ENCODE measurements at places on chromosomes 16 and 17.
A peak's percentile ranks its signal among the peaks of the same experiment; 100 is the strongest.

DNA sequence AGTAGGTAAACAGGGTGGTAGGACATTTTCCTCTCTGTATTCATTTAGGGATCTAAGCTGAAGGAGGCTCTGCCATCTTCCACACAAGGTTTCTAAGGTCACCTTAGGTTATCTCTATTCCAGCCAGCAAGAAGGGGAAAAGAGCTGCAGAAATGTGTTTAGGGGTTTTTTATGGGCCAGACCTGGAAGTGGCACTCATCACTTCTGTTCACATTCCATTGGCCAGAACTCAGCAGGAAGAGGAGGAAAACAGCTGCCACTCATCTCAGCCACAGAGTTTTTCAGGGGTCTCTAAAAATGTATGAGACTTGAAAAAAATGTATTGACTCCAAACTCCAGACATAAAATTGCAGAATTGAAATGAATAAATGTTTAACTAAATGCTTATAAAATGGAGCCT, 65.8 kb downstream of the FTO start:
- H3K27ac ChIP-seq = no peak overlapping the region
- no peaks in the 10 kb centered on the region for H3K27me3 ChIP-seq
- no peak overlapping the region for H3K4me3 ChIP-seq
- H3K36me3 ChIP-seq = no peaks in the 10 kb centered on the region
- no peak for DNase-seq

- H3K27ac ChIP-seq = no peak overlapping the region
- no peaks in the 10 kb centered on the region for H3K36me3 ChIP-seq
- DNase-seq = no peak
- H3K27me3 ChIP-seq = peaks cover 2% of the 10 kb centered on the region
- H3K4me1 ChIP-seq = no peaks in the 10 kb centered on the region
- no peak overlapping the region for H3K4me3 ChIP-seq
These were observed 6.7 kb downstream of the GRIN2C start for GRCh38 chr17:74853048-74853397.

GRCh38 chr17:36544044-36544306, 744 bp upstream of the GGNBP2 start:
- peak; percentile 27 for DNase-seq
- H3K4me3 ChIP-seq = peak overlapping the region; percentile 89
- no peaks in the 10 kb centered on the region for H3K27me3 ChIP-seq

DNA sequence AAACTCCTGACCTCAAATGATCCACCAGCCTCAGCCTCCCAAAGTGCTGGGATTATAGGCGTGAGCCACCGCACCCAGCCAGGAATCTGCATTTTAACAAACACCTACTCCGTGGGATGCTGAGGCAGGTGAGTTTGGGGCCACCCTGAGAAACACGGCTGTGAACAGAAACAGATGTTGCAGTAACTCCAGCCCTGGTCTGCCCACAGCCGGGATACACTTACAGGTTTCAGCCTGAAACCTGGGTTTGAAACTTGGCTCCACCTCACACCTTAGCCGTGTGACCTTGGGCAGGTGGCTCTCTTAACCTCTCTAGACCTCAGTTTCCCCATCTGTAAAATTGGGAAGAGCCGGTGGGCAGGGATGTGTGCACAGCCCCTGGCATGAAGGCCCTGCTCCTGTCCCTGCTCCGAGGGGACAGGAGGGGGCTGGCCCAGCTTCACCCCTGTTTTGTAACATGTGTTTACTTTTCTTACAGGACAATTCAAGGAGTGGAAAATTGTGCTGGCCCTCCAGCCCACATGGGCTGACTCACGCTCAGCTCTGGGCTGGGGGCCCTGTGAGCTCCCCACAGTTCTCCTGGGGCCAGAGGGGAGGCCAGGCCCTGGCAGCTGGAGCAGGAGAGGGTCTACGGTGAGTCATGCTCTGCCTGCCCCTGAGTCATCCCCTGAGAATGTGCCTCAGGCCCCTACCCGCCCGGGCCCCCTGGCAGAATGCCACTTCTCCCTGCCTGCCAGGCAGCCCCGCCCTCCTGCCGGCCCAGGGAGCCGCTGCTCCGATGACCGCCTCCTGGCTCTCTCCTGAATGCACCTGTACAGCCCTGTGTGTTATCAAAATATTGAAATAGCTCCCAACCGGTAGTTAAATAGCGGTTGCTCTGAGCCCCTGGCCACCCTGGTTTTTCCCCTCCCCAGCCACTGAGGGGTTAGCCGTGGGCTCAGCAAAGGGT, 7.7 kb upstream of the PPL start:
- H3K27ac ChIP-seq = no peak overlapping the region
- H3K4me1 ChIP-seq = no peaks in the 10 kb centered on the region
- H3K27me3 ChIP-seq = no peaks in the 10 kb centered on the region
- DNase-seq = no peak

GRCh38 chr16:80924372-80924978, 82.2 kb downstream of the CMC2 start:
- no peak for DNase-seq
- no peak overlapping the region for H3K4me3 ChIP-seq
- no peaks in the 10 kb centered on the region for H3K4me1 ChIP-seq
- no peak overlapping the region for H3K27ac ChIP-seq
- H3K27me3 ChIP-seq = no peaks in the 10 kb centered on the region
- H3K36me3 ChIP-seq = no peaks in the 10 kb centered on the region

DNA sequence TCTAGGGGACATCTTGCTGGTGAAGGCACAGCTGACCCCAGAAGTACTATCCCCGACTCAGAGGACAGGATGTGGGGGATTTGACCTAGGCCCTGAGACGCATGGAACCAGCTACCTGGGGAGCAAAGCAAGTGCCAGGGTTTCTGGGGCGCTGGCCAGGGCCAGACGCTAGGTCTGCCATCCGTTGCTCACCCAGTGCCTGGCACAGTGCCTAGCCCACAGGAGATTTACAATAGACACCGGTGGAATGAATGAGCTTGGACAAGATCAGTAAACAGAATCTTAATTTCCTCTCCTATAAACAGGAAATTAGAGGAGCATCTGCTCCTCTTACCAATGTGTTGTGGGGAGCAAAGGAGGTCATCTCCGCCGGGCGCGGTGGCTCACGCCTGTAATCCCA, 5.0 kb downstream of the RPRML start:
- no peak overlapping the region for H3K27ac ChIP-seq
- no peaks in the 10 kb centered on the region for H3K4me1 ChIP-seq
- H3K36me3 ChIP-seq = no peaks in the 10 kb centered on the region
- no peak for DNase-seq
- no peak overlapping the region for H3K4me3 ChIP-seq
- H3K27me3 ChIP-seq = peaks cover 18% of the 10 kb centered on the region

- no peaks in the 10 kb centered on the region for H3K27me3 ChIP-seq
- peak overlapping the region; percentile 34 for H3K4me3 ChIP-seq
- H3K36me3 ChIP-seq = no peaks in the 10 kb centered on the region
- H3K4me1 ChIP-seq = peaks cover 60% of the 10 kb centered on the region
These were observed 16.9 kb downstream of the HOXB1 start for GRCh38 chr17:48513666-48514455.

DNA sequence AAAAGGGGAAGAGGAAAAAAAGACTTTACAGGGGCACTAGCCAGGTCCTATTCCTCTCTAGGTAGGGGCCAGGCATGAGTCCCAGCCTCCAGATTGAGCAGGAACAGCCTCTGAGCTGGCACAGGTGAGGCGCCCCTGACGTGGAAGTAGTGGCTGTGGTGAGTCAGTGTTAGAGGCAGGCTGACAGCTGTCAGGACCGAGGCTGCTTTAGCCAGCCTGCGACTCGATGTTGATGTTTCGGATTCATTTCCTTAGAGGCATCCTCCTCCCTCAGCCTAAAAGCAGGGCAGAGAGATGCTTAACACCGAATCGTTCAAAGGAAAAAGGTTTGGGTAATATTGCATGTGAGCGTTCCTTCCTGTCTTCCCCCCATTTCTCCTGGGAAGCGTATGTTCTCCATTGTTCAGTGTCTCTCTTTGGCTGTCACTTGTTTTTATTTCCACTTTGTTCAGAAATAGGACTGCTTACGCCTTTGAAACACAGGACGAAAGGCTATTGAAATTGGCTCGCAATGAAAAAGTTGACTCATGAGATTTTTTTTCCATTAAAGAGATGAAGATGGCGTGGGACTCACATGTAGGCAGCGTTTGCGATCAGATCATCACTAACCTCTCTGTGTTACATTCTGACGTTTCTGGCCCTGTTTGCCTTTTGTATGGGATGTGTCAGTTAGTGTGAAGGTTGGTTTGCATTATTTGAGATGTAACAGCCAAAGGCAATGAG, 1.3 kb downstream of the KIAA0513 start:
- peaks cover 20% of the 10 kb centered on the region for H3K4me1 ChIP-seq
- DNase-seq = no peak
- H3K27ac ChIP-seq = peak overlapping the region; percentile 15
- H3K4me3 ChIP-seq = peak overlapping the region; percentile 82
- H3K36me3 ChIP-seq = no peaks in the 10 kb centered on the region

- peaks cover 14% of the 10 kb centered on the region for H3K4me1 ChIP-seq
- H3K36me3 ChIP-seq = no peaks in the 10 kb centered on the region
These were observed 10.4 kb downstream of the CDC42EP4 start for GRCh38 chr17:73301369-73301768.

DNA sequence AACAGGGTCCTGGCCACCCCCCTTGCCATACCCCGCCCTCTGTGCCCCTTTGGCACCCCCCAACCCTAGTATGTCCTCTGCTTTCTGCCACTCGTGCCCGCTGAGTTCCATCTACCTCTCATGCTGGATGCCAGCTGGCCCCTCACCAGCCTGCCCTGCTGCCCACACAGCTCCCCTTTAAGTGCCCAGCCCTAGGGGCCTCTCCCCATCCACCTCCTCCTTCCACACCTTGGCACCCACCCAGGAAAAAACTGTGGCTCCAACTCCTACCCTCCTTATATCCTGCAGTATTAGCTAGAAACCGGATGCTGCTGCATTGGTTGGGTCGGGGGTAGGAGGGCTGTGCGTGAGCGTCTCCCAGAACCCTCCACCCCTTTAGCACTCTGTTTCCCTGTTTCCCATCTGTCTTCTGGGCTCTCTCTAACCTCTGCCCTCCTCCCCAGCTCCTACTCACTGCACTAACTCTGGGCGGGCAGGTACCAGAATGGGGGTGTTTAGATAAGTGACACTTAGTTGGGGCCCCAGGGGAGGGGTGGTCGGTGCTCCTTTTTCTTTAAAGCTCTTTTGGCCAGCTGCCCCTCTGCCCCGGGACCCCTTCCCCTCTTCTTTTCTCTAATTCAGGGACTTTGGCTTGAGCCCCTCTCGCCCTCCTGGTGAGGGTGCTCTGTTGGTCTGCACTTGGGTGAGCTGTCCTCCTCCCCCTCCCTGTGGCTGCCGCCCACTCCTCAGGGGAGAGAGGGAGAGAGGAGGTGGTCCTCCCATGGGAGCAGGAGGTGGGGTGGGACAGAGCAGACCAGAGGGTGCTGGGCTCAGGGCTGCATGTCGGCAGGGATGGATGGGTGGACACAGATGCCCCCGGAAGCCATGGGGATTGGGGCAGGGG, 9.9 kb downstream of the NR1D1 start:
- H3K4me1 ChIP-seq = peaks cover 2% of the 10 kb centered on the region
- no peaks in the 10 kb centered on the region for H3K27me3 ChIP-seq
- no peak for DNase-seq
- H3K4me3 ChIP-seq = no peak overlapping the region
- H3K36me3 ChIP-seq = peaks cover 6% of the 10 kb centered on the region
- H3K27ac ChIP-seq = no peak overlapping the region

GRCh38 chr16:66003201-66003600, 363.3 kb upstream of the CDH5 start:
- DNase-seq = no peak
- H3K4me3 ChIP-seq = no peak overlapping the region
- H3K36me3 ChIP-seq = no peaks in the 10 kb centered on the region

GRCh38 chr17:39073916-39074315, 77.5 kb downstream of the PLXDC1 start:
- no peak overlapping the region for H3K27ac ChIP-seq
- H3K27me3 ChIP-seq = no peaks in the 10 kb centered on the region
- no peak for DNase-seq
- no peak overlapping the region for H3K4me3 ChIP-seq

DNA sequence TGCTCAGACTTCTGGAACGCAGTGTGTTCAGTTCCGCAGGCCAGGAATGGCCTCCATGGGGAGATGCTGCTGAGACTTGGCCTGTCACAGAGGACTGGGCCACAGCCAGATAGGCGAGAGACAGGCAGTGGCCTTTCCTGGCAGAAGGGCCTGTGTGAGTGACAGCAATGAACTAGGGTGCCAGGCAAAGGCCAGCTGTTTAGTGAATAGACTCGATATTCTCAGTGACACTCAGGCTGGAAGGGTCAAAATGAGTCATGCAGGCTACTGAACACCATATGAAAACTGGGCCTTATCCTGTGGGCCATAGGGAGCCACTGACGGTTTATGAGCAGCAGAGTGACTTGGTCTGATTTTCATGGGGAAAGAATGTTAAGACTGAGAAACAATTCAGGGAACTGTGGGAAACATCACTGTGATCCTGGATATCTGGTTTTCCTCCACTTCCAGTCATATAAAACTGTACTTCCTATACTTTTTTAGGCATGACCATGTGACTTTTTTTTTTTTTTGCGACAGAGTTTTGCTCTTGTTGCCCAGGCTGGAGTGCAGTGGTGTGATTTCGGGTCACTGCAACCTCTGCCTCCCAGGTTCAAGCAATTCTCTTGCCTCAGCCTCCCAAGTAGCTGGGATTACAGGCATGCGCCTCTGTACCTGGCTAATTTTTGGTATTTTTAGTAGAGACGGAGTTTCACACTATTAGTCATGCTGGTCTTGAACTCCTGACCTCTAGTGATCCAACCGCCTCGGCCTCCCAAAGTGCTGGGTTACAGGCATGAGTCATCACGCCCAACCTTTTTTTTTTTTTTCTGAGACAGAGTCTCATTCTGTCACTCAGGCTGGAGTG, 5.2 kb upstream of the NUBP1 start:
- H3K4me3 ChIP-seq = peak overlapping the region; percentile 37
- H3K36me3 ChIP-seq = no peaks in the 10 kb centered on the region
- no peaks in the 10 kb centered on the region for H3K27me3 ChIP-seq
- peaks cover 46% of the 10 kb centered on the region for H3K4me1 ChIP-seq
- peak; percentile 82 for DNase-seq

DNA sequence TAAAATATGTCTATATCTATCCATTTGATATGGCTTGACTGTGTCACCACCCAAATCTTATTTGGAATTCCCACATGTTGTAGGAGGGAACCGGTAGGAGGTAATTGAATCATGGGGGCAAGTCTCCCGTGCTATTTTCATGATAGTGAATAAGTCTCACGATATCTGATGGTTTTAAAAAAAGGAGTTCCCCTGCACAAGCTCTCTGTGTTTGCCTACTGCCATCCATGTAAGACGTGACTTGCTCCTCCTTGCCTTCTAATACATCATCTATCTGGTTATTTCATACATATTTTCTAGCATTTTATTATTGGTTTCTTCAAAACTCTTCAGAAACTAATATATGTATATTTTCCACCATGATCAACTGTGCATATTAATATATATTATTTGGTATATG, 57.3 kb upstream of the AMZ2 start:
- peaks cover 7% of the 10 kb centered on the region for H3K4me1 ChIP-seq
- H3K27ac ChIP-seq = no peak overlapping the region
- no peaks in the 10 kb centered on the region for H3K36me3 ChIP-seq
- H3K4me3 ChIP-seq = no peak overlapping the region

- no peaks in the 10 kb centered on the region for H3K27me3 ChIP-seq
- DNase-seq = no peak
- H3K4me3 ChIP-seq = no peak overlapping the region
- H3K36me3 ChIP-seq = no peaks in the 10 kb centered on the region
- H3K27ac ChIP-seq = no peak overlapping the region
These were observed 16.9 kb downstream of the TMEM235 start for GRCh38 chr17:78248051-78248914.

GRCh38 chr17:81672504-81672903, 6.0 kb downstream of the CCDC137 start:
- H3K27me3 ChIP-seq = no peaks in the 10 kb centered on the region
- H3K4me3 ChIP-seq = no peak overlapping the region
- peaks cover 23% of the 10 kb centered on the region for H3K36me3 ChIP-seq
- 0 out of 2 replicates have a peak, but pooled peaks cover 5% of the 10 kb centered on the region for H3K4me1 ChIP-seq
- DNase-seq = no peak
- H3K27ac ChIP-seq = no peak overlapping the region
